Epithelial cell of alveolus of lung (primary cell): ENCODE measurements at places on chromosomes 6 and 20. TPM values are rescaled to one million over a fixed set of nuclear protein-coding genes. Genes with fewer than 3 reads are reported as not detected.

The CYP24A1 gene
- total RNA-seq = 2.1 TPM in 1 of 2 replicates, not detected in the other

The CPNE5 gene
- total RNA-seq = 0.26 TPM in 1 of 2 replicates, not detected in the other

The RSPO4 gene
- total RNA-seq = not detected in 2 replicates

The TRIM31 gene
- total RNA-seq = not detected in 2 replicates

The OR12D2 gene
- not detected in 2 replicates for total RNA-seq

The NELFE gene
- 80.6 and 127 TPM in 2 replicates for total RNA-seq

The BCLAF1 gene
- 57.0 and 83.9 TPM in 2 replicates for total RNA-seq

The GHRH gene
- total RNA-seq = not detected in 2 replicates

The JPH2 gene
- 0.16 and 0.39 TPM in 2 replicates for total RNA-seq

The MCM9 gene
- 3.8 and 6.5 TPM in 2 replicates for total RNA-seq

The RRAGD gene
- total RNA-seq = 0.16 and 3.2 TPM in 2 replicates

The FNDC1 gene
- 0.65 TPM in 1 of 2 replicates, not detected in the other for total RNA-seq

The RBM24 gene
- total RNA-seq = 5.6 and 6.1 TPM in 2 replicates

The MUC21 gene
- not detected in 2 replicates for total RNA-seq

The SAPCD1 gene
- not detected in 2 replicates for total RNA-seq

The LAMA2 gene
- total RNA-seq = 28.3 and 54.9 TPM in 2 replicates

The POM121L2 gene
- not detected in 2 replicates for total RNA-seq

The STMND1 gene
- total RNA-seq = not detected in 2 replicates

The REM1 gene
- not detected in 2 replicates for total RNA-seq

The SAMD3 gene
- 0.39 TPM in 1 of 2 replicates, not detected in the other for total RNA-seq

The C6orf62 gene
- total RNA-seq = 63.1 and 80.7 TPM in 2 replicates

The SNAP91 gene
- under 0.01 and 0.52 TPM in 2 replicates for total RNA-seq

The GSTA2 gene
- total RNA-seq = not detected in 2 replicates

The CLVS2 gene
- under 0.01 TPM in 1 of 2 replicates, not detected in the other for total RNA-seq

The SLC17A1 gene
- total RNA-seq = not detected in 2 replicates

The ID4 gene
- 0.52 and 11.9 TPM in 2 replicates for total RNA-seq

The C6orf58 gene
- total RNA-seq = not detected in 2 replicates

The TP53INP2 gene
- 6.9 and 18.0 TPM in 2 replicates for total RNA-seq

The SIRPD gene
- not detected in 2 replicates for total RNA-seq

The C2 gene
- total RNA-seq = 0.65 and 4.8 TPM in 2 replicates

The BPIFB4 gene
- total RNA-seq = not detected in 2 replicates

The SLC22A7 gene
- not detected in 2 replicates for total RNA-seq

The ULBP3 gene
- 4.7 and 6.5 TPM in 2 replicates for total RNA-seq

The DYNLT2 gene
- 1.0 TPM in 1 of 2 replicates, not detected in the other for total RNA-seq

The CD93 gene
- 5.6 and 8.6 TPM in 2 replicates for total RNA-seq

The VNN1 gene
- 0.13 TPM in 1 of 2 replicates, not detected in the other for total RNA-seq

The PNPLA1 gene
- not detected in 2 replicates for total RNA-seq

The IPCEF1 gene
- total RNA-seq = 0.08 TPM in 1 of 2 replicates, not detected in the other

The TMEM74B gene
- 0.26 TPM in 1 of 2 replicates, not detected in the other for total RNA-seq

The PNLDC1 gene
- 0.16 TPM in 1 of 2 replicates, not detected in the other for total RNA-seq

The BPIFB1 gene
- total RNA-seq = not detected in 2 replicates

The CLPSL1 gene
- not detected in 2 replicates for total RNA-seq

The VSTM2L gene
- total RNA-seq = 1.8 and 6.1 TPM in 2 replicates

The PLEKHG1 gene
- total RNA-seq = 2.7 and 3.7 TPM in 2 replicates

The CTCFL gene
- total RNA-seq = not detected in 2 replicates

The LBP gene
- total RNA-seq = 1.3 TPM in 1 of 2 replicates, not detected in the other

The ADGRB3 gene
- 0.26 and 0.48 TPM in 2 replicates for total RNA-seq

The ULBP2 gene
- 0.24 and 4.4 TPM in 2 replicates for total RNA-seq

The WFDC2 gene
- total RNA-seq = 0.26 TPM in 1 of 2 replicates, not detected in the other

The GRM1 gene
- 0.08 TPM in 1 of 2 replicates, not detected in the other for total RNA-seq

The HLA-C gene
- 494 and 516 TPM in 2 replicates for total RNA-seq

The DSP gene
- 2.2 and 12.7 TPM in 2 replicates for total RNA-seq

The GNMT gene
- total RNA-seq = not detected in 2 replicates

The GCM1 gene
- not detected in 2 replicates for total RNA-seq
